ENCODE measurements at places on chromosomes 4 and X.
A peak's percentile ranks its signal among the peaks of the same experiment; 100 is the strongest.

GRCh38 chr4:125016892-125017299 lies 297.9 kb upstream of the FAT4 start:
- DNase-seq, result no peak

DNA sequence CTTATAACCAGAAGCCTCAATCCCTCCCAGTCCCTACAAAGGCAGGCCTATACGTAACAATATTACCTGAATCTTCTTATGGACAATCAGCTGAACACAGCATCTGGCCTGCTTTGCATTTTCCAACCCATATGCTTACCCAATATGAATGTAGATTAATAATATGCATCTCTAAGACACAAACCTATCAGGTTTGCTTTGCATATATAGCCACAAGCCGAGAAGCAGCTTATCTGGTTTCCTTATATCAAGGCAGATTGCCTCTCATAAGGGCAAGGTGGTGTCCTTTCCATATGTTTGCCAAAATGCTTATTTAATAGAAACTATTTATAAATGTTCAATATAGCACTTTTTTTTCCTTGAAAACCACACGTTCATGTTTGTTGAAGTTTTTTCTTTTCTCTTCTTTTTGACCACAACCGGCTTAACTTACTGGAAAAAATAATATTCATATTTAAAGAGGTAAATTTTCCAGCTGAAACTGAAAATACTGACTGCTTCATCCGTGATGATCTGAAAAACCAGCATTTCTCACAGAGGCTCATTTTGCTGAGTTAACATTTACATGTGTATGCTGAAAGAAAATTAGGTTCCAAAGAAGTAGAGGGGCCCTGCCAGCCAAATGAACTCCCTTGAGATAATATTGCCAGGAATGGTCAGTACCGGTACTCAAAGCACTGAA lies 3.8 kb downstream of the IL21 start:
- DNase-seq, result no peak

DNA sequence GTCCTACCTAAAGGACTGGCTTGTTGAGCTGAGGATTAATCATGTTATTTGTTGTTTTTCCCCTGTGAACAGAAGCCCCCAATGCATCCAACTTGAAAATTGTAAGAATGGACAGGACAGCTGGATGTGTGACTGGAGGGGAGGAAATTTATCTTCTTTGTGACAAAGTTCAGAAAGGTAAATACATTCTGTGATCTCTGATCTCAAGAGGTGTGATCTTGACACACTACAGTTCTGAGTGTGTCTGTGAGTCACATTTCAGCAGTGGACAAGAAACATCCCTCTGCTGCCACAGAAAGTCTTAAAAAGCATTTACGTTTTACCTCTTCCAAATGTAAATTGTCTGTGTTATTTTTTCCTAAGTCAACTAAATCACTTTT lies 79.3 kb downstream of the NFKB1 start:
- no peak for DNase-seq

- DNase-seq, result no peak
Observed at GRCh38 chrX:26722666-26723428, 506.9 kb downstream of the MAGEB5 start.

GRCh38 chrX:12419591-12419990 lies 281.3 kb downstream of the FRMPD4 start:
- no peak for DNase-seq

DNA sequence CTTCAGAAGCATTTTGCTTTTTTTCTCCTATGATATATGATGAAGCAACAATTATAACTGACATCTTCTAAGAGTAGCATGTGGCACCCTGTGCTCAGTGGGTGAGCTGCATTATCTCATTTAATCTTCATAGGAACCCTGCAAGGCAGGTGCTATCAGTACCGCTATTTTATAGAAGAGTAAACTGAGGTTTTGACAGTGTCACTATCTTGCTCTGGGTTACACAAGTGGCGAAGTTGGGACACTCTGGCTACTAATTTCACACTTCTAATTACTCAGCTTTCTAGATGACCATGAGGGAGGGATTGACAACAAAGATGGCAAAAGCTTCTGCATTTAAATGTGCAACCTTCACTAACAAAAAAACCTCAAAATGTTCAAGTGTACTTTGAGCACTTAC lies 76.9 kb upstream of the CAMK2D start:
- DNase-seq, result no peak

- no peak for DNase-seq
Observed at GRCh38 chrX:124764354-124764753, 418.0 kb downstream of the SH2D1A start.

GRCh38 chrX:131827935-131828334 lies 195.2 kb upstream of the STK26 start:
- DNase-seq, result no peak

DNA sequence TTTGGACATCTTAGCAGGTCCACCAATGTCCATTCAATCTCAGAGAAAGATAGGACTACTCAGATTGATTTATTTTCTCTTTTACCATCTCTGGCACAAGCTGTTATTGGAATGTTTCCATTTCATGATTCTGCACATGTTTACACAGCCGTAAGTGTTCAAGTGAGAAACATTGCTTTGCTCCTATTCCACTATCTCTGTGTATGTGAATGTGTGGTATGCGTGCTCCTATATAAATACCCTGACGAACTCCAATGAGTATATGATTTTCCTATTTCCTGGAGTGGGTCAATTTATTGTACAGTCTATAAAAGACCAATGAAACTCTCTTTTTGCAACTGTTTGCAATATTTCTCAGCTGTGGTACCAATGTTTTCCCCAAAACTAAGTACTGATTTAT lies 221.0 kb upstream of the GALNT7 start:
- DNase-seq, result no peak

DNA sequence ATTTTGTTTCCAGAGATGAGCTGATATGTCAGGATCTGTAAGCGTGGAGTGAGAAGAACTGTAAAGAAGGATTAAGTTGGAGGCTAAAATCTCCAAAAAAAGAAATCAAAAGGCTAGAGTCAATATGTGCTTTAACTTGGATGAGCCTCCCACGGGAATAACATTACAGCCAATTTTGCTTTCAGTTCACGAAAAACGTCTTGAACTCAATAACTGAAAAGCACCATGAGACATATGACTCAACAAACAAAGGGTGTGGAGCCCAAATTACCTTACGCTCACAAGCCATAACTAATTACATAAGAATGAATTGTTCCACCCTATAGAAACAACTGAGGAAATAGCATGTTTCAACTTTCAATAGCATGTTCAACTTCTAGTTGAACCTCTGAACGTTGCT lies 22.3 kb downstream of the TMPRSS11D start:
- DNase-seq, result no peak

DNA sequence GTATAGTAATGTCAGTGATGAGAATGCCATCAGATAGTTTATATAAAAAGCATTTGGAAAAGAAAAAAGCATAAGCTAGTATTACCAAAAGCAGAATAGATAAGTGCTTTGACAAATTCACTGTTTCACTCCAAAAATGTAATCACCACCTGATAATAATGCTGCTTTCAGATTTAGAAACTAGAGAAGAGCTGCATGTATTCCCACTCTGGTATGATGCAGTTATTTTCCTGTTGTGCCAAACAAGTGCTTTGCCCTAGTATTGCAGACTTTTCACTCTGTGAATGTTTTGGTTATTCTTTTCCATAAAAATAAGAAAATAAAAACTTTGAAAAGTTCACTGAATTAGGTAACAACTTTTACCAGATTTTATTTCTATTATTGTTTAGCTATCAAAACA lies 267.7 kb upstream of the TET2 start:
- no peak for DNase-seq

DNA sequence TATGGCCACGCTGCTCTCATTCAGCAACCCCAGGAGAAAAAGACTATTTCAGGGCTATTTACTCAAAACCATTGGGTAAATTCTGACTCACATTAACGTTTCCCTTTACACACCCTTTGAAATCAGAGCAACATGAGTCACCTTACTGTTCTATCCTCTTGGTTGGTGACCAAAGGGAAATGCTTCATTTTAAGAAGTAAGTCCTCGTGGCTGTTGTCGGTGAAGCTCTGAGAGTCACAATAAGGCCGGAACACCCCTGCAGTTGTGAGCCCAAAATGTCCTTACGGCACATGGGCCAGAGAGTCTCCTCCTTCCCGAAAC lies 56.3 kb upstream of the SPRY1 start:
- DNase-seq, result no peak

GRCh38 chr4:56317749-56318148 lies 69.5 kb downstream of the AASDH start:
- no peak for DNase-seq

DNA sequence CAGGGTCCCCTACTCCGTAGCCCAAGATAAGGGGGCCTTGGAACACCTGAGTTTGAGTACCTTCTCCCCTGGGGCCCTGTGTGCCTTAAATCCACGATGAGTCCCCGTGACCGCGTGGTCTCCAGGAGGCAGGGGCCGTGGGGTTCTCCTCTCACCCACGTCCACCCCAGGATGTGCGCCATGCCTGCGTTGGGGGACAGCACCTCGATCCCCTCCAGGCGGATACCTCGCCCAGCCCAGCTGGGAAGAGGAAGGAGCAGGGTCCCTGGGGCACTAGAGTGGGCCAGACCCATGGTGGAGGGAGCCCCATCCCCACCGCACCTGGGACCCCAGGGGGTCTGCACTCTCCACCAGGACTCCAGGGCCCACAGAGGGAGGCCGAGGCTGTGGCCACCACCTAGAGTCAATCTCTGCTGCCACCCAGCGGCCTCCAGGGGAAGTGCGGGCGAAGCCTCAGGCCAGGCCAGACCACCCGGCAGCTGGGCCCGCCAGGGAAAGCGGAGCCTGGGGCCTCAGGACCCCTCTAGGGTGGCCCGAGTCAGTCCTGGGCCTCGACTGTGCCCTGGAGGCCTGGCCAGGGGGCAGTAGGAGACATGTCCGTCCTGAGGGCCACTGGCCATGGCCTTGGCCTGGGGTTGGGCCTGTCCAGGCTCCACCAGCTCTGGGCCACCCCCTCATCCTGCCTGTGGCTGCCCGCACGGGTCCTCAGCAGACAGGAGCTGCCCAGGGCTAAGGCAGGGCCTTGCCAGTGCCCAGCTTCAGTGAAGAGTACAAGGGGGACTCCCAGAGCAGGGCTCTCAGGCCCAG lies 55.0 kb downstream of the FAM53A start:
- DNase-seq, result peak; percentile 49

DNA sequence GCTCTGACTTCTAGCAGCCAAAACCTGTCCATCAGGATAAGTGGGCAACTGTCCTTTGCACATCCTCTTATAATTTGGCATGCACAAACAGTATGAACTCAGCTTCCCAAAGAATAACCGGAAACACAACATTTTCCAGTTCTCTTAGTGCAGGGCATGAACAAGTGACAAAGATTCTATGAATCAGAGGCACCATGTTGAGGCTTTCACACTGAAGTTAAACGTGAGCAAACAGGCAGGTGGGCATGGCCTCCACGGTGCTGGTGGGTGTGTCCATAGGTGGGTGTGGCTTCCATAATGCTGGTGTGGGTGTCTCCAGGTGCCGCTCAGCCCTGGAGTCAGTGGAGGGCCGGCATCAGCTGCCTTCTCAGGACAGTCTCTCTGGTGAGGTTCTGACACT lies 196.5 kb downstream of the SMIM20 start:
- DNase-seq, result no peak

DNA sequence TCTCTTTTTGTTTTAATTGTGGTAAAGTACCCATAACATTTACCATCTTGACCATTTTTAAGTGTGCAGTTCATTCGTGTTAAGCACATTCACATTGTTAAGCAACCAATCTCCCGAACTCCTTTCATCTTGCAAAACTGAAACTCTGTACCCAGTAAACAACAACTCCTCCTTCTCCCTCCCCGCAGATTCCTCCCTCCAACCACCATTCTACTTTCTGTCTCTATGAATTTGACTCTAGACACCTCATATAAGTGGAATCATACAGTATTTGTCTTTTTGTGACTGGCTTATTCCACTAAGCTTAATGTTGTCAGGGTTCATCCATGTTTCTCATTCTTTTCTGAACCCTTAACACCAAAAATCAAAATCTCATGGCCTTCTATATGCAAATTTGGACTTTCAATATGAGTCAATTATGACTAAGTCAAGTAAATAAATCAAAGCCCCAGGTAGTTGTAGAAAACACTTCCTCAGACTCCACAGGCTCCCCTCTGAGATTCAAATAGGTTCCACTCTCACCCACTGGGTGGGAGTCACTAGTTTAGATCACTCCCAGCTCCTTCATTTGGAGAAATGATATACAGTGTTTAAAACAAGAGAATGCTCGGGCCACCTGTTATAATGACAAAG lies 9.8 kb upstream of the RTL5 start:
- no peak for DNase-seq

DNA sequence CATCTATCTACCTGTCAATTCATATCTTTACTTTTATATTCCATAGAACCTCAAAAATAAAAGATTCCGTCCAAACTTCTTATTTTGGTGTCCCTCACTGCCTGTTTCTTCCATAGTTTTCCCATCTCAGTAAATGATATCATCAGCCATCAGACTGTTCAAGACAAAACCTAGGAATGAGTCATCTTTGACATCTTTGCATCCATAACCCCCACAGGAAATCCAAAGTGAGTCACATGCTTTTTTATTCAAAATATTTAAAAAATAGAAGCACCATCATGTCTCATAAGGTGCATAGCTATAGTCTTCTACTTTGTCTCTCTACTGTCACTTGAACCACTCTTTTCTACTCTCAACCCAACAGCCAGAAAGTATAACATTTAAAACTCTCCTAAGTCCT lies 29.9 kb upstream of the CXXC4 start:
- DNase-seq, result no peak

DNA sequence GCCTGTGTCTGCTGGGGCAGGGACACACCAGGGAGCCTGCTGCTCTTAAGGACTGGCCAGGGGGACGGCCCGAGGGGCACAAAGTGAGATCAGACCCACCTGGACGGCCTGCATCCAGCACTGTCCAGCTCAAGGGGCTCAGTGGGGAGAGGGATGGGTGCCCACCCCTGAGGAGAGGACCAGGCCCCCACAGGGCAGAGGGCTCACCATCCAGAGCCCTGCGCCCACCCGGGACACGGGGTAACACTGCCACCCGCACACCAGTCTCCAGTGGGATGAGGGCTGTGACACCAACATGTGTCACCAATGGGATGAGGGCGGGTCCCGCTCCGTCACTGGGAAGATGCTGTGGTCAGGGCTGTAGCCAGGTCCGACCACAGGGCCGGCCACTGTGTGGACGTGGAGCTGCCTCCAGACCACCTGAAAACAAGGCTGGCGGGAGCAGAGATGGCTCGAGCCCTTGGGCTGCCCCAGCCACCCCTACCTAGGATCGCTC lies 13.2 kb downstream of the DGKQ start:
- no peak for DNase-seq

GRCh38 chrX:150478496-150479492 lies 89.6 kb upstream of the MTM1 start:
- no peak for DNase-seq

DNA sequence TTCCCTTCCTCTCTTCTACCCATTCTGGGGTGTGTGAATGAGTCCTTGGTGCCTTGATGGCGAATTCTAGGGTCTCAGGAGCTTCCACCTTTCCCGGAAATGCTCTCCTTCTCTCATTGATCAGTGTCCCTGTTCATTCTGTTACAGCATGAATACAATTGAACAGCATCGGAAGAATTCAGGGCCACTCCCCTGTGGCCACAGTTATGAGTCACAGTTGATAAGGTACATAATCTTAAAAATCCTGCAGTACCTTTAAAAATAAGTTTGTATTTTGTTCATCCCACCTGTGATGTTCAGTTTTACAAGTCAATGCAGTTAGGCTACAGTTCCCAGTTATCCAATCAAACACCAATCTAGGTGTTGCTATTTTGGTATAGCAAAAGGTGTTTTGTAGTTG lies 47.3 kb upstream of the FAM9A start:
- DNase-seq, result no peak

- DNase-seq, result no peak
Observed at GRCh38 chrX:19924285-19924684, 36.9 kb upstream of the SH3KBP1 start.

- no peak for DNase-seq
Observed at GRCh38 chrX:9955506-9955905, 11.7 kb upstream of the CLDN34 start.

GRCh38 chr4:99052902-99053301 lies 35.7 kb downstream of the ADH5 start:
- no peak for DNase-seq

Data from stimulated activated CD4-positive, alpha-beta T cell treated with anti-CD3 and anti-CD28 coated beads, Interleukin-15, amount 100 ng/mL, for 1 hour (primary cell).